Gastroesophageal sphincter (tissue), 4 donors: ENCODE measurements at places on chromosomes 4 and X. TPM values are rescaled to one million over a fixed set of nuclear protein-coding genes. Genes with fewer than 3 reads are reported as not detected.

DNA sequence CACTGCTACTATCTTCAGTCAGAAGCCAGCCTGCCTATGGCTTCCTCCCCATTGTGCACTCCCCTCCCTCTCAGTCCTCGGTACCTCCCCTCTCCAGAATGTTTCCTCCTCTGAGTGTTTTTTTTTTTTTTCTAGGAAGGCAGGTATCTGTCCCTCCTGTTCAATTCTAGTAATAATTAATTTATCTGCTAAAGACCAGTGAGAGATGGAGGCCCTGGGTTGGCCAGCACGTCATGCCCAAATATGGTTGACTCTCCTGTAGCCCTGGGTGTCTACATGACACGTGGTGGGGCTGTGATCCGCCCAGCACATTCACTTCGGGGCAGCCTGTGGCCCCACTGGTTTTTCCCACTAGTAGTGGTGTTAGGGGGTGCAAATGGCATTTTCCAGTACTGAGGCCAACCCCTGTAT lies 1.8 kb downstream of the FLNA start:
- no peak for ATAC-seq

DNA sequence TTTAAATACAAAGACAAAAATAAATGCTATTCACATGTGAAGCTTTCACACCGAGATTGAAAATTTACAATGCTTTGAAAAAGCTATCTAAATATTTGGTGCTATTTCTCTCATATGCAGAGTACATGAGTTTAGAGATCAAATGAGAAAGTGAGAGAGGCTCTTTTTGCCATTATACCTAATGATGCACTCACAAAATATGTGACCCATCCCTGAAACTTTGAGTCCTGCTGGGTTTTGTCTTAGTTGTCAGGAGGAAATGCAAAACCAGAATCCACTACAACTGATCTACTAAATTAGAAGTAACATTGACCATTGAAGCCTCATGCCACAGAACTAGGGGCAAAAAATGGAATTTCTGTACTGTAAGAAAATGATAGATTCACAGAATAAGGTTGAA lies 251.7 kb downstream of the MAPK10 start:
- no peak for ATAC-seq

Gene PAGE2B
- total RNA-seq, result not detected

DNA sequence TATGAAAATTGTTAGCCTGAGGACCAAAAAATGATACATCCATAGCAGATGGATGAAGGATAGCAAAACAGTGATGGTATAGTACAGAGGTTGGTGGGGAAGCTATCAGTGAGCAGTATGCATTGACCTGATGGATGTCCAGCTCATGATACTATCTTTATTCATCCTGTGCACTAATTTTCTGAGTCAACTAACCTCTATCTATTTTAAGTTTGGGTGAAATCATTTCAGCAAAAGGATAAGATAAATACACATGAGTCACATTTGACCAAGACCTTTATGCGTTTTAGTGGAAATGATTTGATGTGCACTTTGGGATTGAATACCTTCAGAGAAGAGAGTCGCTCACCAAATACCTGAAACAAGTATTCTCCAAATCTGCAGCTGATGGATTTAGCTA lies 351.0 kb upstream of the NR3C2 start:
- no peak for ATAC-seq

- ATAC-seq, result no peak
Measured at GRCh38 chr4:91114386-91114785, 987.2 kb downstream of the CCSER1 start.
